ENCODE measurements at places on chromosomes 2 and 18.

DNA sequence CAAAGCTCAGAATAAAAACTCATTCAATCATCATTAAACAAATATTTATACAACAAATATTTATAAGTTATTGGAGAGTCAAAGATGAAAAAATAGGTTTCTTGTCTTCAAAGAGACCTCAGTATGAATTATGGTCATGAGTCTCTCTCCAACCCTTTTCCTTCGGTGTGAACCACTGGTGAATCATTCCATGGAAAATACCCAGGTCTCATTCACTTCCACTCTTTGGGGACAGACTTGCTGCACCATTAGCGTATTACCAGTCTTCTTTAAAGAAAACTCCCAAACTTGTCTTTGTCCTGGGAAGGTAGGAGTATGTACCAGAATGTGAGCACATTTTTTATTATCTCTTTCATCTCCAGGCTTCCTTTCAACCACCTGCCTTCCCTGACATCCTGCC is 257.4 kb upstream of the RBMS1 start:
- peak; percentile 38 for DNase-seq

GRCh38 chr18:23716516-23716915 is 27.3 kb downstream of the LAMA3 start:
- DNase-seq = no peak

- DNase-seq = no peak
Measured at GRCh38 chr2:230230496-230231200, 5.1 kb downstream of the SP140 start.

GRCh38 chr2:186979439-186980116 is 130.6 kb upstream of the ZSWIM2 start:
- no peak for DNase-seq

- no peak for DNase-seq
Measured at GRCh38 chr18:35343488-35343935, 708 bp downstream of the ZNF24 start.

DNA sequence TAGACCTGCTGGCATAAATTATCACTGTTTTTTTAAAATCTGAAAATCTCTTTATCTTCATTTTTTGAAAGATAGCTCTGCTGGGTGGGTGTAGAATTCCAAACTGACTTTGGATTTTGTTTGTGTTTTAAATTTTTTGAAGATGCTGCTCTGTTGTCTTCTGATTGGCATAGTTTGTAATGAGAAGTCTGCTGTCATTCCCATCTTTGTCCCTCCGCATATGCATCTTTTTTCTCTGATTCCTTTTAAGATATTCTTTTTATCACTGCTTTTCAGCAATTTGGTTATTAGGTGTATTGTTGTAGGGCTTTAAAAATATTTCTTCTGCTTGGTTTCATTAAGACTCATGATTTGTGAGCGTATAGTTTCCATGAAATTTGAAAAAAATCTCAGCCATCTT is 7.2 kb downstream of the SNED1 start:
- DNase-seq = no peak

DNA sequence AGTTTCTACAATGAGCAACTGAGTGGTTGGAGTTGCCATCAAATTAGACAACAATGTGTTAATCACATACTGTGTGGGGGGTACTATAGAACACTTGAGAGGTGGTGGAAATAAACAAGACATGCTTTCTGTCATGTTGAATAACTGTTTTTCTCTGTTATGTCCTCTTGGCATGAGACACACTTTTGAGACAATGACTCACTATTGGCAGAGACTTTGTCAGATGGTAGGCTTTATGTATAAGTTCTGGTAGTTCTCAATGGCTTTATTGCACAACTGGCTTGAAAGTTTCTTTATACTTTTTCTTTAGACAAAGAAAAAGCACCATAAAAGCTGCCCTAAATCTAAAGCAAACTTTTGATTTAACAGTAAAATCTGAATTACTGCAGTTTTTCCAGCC is 578.7 kb downstream of the ADCYAP1 start:
- DNase-seq = no peak

GRCh38 chr2:108542071-108542470 is 7.8 kb downstream of the LIMS1 start:
- no peak for DNase-seq

- no peak for DNase-seq
Measured at GRCh38 chr18:55314615-55315237, 273.3 kb downstream of the TCF4 start.

- no peak for DNase-seq
Measured at GRCh38 chr2:216575465-216575864, 57.8 kb upstream of the IGFBP2 start.

GRCh38 chr2:40095000-40095399 is 315.9 kb upstream of the THUMPD2 start:
- peak; percentile 61 for DNase-seq

DNA sequence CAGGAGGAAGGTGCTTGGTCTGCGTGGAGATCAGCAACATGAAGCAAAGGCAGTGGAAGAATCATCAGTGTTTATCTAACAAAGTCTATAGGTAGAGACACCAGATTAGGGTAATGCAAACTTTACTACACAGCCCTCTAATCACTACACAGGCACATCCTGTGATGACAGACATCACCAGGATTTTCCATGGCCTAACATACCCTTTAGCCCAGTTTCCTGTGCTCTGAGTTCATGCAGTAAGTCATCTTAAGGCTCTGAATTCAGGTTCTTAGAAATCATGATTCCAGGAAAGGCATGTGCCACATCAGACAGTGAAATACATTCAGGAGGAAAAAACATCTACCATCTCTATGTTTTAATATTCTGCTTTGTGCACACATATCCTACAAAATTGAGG is 708.5 kb upstream of the SLC8A1 start:
- DNase-seq = no peak

DNA sequence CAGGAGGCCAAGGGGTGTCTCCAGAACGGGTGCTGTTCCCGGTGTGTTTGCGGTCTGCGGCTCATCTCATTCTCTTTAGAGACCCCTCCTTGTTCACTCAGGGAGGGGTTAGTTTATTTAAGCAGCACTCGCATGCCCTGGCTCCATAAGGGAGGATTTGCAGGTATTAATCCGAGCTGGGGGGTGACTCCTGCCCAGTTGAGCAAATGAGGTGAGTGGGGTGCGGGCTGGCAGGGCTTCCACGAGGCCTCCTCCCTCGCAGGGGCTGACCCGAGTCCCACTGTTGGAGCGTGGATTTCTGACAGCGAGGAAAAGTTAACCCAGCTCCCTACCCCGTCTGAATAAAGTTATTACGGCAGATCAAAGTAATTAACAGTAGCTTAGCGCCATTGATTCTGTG is 371.8 kb upstream of the SALL3 start:
- DNase-seq = no peak

- DNase-seq = peak; percentile 97
Measured at GRCh38 chr2:29747786-29748470, 173.5 kb downstream of the ALK start.

DNA sequence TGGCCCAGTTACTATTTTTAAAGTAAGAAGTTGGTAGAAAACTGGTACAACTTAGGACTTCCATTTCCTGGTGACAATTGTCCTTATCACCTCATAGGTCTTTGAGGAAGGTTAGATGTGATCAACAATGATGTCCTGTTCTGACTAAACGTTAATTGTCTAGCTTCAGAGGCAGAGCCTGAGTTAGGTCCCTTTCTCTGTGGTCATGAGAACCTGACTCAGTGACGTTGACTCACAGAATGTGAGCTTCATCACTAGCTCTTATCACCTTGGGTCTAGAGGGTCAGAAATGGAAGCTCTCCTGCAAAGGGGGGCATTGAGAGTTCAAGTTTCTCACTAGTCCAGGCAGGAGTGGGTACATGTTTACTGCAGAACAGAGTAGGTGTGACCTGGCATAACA is 60.6 kb upstream of the ATP8B1 start:
- DNase-seq = no peak

DNA sequence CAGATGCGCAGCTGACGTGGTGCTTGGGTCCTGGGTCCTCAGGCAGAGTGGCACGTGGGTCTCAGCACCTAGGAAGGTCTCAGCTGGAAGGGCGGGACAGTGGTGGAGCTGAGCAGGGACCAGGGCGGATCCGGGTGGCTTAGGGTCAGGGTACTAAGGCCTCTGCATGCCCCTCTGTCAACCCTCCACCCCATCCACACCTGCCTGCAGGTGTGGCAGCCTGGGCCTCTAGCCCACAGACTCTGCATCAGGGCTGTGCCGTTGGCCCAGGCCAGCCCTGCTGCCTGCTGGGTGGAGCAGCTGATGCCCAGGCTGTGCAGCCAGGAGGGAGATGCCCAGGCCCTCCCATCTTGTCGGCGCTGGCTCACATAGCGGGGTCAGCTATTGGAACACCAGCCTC is 24.6 kb upstream of the OTOS start:
- DNase-seq = no peak

DNA sequence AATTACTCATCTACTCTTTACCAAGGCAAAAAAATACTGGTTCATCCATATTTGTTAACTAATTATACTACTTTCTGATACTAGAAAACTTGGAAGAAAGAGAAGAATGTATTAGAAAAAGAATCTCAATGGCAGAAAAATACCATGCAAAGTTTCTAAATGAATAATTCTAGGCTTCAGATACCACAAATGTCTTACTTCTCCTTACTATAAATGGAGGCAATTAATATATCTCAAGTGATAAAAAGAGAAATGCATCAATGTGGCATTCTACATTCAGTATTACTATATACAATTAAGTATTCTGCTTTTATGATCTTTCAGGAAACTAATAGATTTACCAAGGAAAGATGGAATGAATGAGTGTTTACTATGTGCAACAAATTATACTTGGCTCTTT is 85.5 kb downstream of the ITSN2 start:
- no peak for DNase-seq

GRCh38 chr2:239368906-239369552 is 31.8 kb downstream of the HDAC4 start:
- DNase-seq = no peak

DNA sequence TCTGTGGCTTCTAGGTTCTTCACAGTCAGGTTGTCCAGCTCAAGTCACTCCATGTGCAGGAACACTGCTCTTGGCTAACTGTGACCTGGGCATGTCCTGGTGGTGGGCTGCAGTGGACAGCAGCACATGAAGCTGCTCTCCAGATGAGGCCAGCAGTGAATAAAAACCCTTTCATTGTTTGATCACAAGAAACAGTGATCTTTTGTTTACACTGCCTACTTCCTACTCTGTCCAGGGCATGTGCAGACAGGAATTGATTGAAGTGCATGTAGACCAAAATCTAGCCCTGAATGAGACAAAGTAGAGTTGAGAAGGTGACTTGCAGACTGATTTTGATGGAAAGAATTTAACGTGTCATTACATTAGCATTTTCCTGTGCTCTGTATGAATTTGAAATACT is 34.9 kb downstream of the BCL2L11 start:
- peak; percentile 63 for DNase-seq

DNA sequence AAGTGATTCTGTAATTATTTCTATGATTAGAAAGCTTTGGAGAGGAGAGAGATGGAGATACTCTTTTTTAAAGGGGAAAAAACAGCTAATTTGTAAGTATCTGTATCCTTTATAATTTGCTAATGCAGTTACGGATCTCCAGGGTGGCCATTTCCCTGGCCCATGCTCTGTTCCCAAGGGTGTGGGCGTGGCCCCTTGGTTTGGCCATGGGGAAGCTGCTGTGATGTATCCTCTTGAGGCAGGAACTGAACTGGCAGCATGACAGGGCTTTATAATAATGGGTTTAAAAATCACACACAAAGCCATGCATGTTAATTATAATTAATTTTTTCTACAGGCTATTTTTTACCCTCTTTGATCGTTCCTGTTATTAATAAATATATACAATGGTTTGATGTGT is 27.0 kb downstream of the TRAPPC12 start:
- no peak for DNase-seq

DNA sequence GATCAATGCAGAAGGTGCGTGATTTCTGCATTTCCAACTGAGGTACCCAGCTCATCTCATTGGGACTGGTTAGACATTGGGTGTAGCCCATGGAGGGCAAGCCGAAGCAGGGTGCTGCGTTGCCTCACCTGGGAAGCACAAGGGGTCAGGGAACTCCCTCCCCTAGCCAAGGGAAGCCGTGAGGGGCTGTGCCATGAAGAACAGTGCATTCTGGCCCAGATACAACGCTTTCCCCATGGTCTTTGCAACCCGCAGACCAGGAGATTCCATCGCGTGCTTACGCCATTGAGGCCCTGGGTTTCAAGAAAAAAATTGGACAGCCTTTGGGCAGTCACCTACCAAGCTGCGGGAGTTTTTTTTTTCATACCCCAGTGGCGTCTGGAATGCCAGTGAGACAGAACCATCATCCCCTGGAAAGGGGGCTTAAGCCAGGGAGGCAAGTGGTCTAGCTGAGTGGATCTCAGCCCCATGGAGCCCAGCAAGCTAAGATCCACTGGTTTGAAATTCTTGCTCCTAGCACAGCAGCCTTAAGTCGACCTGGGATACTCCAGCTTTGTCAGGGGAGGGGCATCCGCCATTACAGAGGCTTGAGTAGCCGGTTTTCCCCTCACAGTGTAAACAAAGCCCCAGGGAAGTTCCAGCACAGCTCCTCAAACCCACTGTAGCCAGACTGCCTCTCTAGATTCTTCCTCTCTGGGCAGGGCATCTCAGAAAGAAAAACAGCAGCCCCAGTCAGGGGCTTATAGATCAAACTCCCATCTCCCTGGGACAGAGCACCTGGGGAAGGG is 21.7 kb downstream of the TFPI start:
- peak; percentile 21 for DNase-seq

DNA sequence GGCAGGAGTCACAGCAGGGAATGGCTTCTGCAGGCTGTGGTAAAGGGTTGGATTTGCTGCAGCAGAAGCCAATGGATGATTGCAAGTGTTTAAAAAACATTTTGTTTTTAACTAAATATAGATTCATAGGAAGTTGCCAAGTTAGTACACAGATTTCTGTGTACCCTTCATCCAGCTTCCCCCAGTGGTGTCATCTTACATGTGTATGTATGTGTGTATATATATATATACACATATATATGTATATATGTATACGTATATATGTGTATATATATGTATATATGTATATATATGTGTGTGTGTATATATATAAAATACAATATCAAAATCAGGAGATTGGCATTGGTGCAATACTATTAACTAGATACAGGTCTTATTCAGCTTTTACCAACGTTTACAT is 19.2 kb upstream of the FAM124B start:
- DNase-seq = no peak

- peak; percentile 75 for DNase-seq
Measured at GRCh38 chr2:102839668-102840388, 78.0 kb downstream of the TMEM182 start.

- DNase-seq = no peak
Measured at GRCh38 chr2:142325870-142326269, 195.1 kb upstream of the LRP1B start.

DNA sequence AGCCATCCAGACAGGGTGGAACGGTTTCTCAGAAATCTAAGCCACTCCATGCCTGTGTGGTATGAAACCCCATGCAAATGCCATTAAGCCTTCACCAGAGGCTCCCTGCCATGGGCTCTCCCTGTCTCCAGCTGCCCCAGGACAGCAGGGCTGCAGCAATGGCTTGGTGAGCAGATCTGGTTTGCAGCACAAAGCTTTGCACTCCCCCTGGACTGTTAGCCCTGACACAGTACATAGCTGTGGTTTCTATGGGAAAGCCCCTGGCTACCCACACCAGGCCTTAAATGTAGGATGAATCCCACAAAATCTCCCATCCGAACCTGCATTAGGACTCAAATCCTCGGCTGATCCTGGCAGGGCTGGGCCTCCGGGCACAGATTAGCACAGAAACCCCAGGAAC is 291.6 kb downstream of the TNS1 start:
- no peak for DNase-seq

- no peak for DNase-seq
Measured at GRCh38 chr2:10360460-10360849, 57.8 kb downstream of the HPCAL1 start.

GRCh38 chr2:198544461-198544860 is 740.1 kb downstream of the PLCL1 start:
- DNase-seq = no peak
